ENCODE measurements at places on chromosomes 1 and 21.
A peak's percentile ranks its signal among the peaks of the same experiment; 100 is the strongest.

DNA sequence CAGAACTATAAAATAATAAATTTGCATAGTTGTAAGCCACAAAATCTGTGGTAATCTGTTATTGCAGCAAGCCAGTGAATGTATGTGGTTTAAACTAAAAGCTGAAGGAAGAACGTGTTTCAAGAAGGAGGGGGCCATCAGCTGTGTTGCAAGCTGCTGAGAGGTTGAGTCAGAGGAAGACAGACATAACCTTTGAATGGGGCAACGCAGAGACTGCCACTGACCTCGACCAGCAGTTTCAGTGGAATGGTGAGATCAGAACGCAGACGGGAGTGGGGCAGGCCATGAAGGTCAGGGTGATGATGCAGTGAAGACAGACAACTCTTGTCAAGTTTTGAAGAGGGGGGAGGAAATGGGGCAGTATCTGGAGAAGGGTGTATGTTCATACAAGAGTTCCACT lies 23.2 kb upstream of the QSOX1 start:
- no peak for DNase-seq

GRCh38 chr1:225772848-225773247 lies 4.8 kb upstream of the SRP9 start:
- no peak for DNase-seq

- peak; percentile 5 for DNase-seq
These were observed 9.1 kb downstream of the IBA57 start for GRCh38 chr1:228174482-228175315.

GRCh38 chr1:154818911-154819310 lies 51.2 kb downstream of the KCNN3 start:
- no peak for DNase-seq

- DNase-seq: no peak
These were observed 30.1 kb upstream of the VASH2 start for GRCh38 chr1:212920246-212920645.

- DNase-seq: no peak
These were observed 67.3 kb downstream of the URB2 start for GRCh38 chr1:229693129-229693900.

- no peak for DNase-seq
These were observed 45.2 kb downstream of the EPRS1 start for GRCh38 chr1:220001095-220001501.
